ENCODE measurements at places on chromosomes 3 and 15.

DNA sequence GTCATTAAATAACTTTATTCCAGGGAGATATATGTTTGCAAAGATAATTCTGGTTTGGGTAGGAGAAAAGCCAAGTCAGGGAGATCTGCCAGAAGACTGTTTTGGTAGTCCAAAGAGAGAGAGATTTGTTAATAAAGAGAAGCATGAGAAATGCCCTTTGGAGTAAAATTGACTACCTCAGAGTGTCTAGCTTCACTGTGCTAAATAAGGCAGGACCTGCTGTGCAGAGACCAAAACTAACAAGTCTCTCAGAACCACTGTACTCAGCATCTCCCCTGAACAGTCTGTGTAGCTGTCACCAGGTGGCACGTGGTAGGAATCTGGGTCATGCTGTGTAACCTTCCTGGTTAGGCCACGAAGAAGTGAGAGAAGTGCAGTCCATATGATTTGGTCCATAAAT lies 31.6 kb upstream of the SLC35G2 start:
- DNase-seq, result no peak

- peak; percentile 77 for DNase-seq
Observed at GRCh38 chr15:83206526-83207008, 1.1 kb downstream of the HDGFL3 start.

DNA sequence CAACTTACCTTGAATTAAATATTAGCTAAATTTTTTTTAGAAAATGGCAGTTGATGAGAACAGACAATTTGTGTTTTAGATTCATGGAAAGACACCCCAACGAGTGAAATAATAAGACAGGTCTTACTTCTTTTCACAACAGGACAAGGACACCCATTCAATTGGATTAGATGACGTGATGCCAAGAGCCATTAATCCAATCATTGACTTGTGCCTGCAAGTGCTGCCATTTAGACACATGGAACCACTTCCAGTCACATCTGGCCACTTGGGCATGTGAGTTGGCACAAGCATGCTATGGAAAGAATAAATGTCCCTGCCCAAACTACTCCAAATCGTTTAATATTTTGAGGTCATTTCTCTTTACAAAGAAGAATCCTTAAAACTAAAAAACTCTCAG lies 1308.8 kb downstream of the ROBO2 start:
- no peak for DNase-seq

DNA sequence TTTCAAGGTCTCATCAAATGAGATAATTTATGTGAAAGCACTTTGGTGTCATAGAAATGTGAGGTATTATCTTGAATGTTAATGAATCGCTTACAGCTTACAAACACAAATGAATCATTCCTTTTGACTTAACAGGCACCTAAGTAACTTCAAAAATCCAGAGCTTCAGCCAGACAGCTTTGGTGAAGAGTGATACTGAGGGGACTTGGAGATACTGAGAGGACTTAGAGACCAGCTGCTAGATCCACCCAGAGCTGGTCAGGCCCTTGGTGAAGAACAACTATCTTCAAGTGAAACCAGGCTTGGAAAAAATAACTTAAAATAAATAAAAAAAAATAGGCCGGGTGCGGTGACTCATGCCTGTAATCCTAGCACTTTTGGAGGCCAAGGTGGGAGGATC lies 16.2 kb upstream of the ZFYVE19 start:
- no peak for DNase-seq

All from muscle of back (tissue), 13 donors.